ENCODE measurements at places on chromosomes 3 and 15. TPM values are rescaled to one million over a fixed set of nuclear protein-coding genes. Genes with fewer than 3 reads are reported as not detected.

GRCh38 chr15:25658560-25658959 is 204.6 kb downstream of the ATP10A start:
- H3K27ac ChIP-seq = no peak overlapping the region
- no peaks in the 10 kb centered on the region for H3K4me1 ChIP-seq
- H3K36me3 ChIP-seq = no peaks in the 10 kb centered on the region
- peaks cover 24% of the 10 kb centered on the region for H3K27me3 ChIP-seq
- no peak for DNase-seq

DNA sequence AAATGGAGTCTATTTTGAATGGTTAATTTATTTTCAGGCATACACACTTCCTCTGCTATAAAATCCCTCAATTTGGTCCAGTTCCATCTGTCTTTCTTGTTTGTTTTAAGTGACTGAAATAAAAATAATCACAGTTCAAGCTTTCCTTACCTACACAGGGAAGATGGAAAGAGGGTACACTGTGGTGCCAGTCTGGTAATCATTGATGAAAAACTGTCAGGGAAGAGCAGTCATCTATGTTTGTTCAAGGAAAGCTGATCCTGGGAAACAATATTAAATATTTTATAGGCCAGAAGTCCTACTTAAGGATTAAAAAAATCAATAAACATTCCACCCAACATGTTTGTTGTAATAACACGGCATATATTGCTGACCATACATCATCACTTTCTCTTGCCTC is 115.2 kb upstream of the KCNMB2 start:
- H3K27me3 ChIP-seq = no peaks in the 10 kb centered on the region
- no peak overlapping the region for H3K4me3 ChIP-seq
- no peak for DNase-seq
- H3K36me3 ChIP-seq = no peaks in the 10 kb centered on the region
- no peak overlapping the region for H3K27ac ChIP-seq
- H3K4me1 ChIP-seq = no peaks in the 10 kb centered on the region

GRCh38 chr3:177842302-177842701 is 645.0 kb upstream of the TBL1XR1 start:
- no peak overlapping the region for H3K4me3 ChIP-seq
- H3K36me3 ChIP-seq = no peaks in the 10 kb centered on the region
- no peak for DNase-seq
- H3K4me1 ChIP-seq = peaks cover 4% of the 10 kb centered on the region
- H3K27ac ChIP-seq = no peak overlapping the region

Gene EPHB1
- polyA plus RNA-seq = not detected

Gene SMAD3
- polyA plus RNA-seq = 68.7 TPM

GRCh38 chr3:17050506-17050905 is 165.8 kb downstream of the PLCL2 start:
- DNase-seq = no peak
- peaks cover 29% of the 10 kb centered on the region for H3K4me1 ChIP-seq
- H3K27me3 ChIP-seq = no peaks in the 10 kb centered on the region
- H3K4me3 ChIP-seq = no peak overlapping the region
- H3K36me3 ChIP-seq = peaks cover 58% of the 10 kb centered on the region

All from naive B cell (primary cell).